Activated T-helper 1 cell treated with Interleukin-2 at 50 U/mL for 16 hours (primary cell): ENCODE measurements at places on chromosomes 2 and 18.

- no peak for DNase-seq
Observed at GRCh38 chr2:109403841-109404201, 209.9 kb downstream of the SEPTIN10 start.

DNA sequence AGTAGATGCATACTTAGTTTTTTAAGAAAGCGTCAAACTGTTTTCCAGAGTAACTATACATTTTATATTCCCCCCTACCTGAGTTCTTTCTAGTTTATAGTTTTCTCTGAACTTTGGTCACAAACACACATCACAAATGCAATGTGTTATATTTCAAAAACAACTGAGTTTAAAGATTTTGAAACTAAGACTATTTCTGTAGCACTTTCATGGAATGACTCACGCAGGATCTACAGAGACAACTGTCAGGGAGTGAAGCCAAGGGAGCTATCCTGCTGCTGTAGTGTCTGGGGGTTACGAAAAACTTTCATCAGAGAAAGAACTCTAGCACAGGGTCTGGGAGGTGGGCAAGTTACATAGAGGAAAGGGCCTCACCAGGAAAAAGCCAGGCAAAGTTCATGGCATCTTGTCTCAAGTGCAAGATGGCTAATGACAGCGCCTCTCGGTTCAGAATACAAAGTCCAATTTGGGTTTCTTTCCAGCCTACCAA lies 66.8 kb downstream of the UXS1 start:
- DNase-seq = no peak

- DNase-seq = no peak
Observed at GRCh38 chr2:220445429-220446105, 818.1 kb downstream of the SLC4A3 start.

DNA sequence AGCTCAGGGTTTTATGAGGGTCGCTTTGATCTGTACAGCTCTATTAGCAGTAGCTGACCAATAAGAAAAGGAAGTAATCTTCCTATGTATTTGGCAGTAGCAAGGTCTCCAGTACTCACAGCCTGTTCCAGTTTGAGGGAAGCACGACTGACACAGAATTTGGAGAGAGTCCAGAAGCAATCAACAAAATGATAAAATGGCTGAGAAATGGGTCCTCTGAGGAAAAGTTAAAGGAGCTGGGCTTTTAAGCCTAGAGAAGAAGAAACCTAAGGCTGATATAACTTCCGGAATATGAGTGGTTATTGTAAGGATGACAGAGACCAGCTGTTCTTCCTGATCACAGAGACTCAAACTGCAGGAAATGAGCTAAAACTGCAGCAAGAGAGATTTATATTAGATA lies 382.8 kb downstream of the GPD2 start:
- no peak for DNase-seq

DNA sequence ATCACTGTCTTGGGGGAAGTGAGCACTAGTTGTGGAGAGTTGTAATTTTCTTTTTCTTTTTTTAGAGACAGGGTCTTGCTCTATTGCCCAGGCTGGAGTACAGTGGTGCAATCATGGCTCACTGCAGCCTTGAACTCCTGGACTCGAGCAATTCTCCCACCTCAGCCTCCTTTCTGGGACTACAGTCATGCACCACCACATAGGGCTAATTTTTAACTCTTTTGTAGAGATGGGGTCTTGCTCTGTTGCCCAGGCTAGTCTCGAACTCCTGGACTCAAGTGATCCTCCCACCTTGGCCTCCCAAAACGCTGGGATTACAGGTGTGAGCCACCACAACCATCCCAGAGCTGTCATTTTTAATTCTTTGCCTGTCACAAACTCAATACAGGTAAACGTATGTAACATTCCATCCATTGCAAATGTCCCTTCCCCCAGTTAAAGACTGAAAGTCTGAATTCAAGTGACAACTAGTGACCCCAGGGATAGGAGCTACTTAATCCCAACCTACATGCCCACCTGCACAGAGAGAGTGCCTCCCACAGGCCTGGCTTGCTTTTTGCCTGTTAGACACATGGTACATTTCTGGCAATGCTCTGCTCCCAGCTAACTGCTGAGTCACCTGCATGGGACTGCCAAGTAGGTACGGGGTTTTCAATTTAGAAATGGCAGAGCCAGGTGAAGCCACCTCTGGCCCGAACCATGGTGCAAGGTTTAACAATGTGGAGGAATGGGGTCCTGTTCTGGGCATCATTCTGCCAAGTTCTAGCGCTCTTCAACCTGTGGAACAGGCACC lies 60.6 kb downstream of the CYB5A start:
- no peak for DNase-seq

GRCh38 chr2:30675758-30676157 lies 131.5 kb downstream of the CAPN13 start:
- DNase-seq = no peak

DNA sequence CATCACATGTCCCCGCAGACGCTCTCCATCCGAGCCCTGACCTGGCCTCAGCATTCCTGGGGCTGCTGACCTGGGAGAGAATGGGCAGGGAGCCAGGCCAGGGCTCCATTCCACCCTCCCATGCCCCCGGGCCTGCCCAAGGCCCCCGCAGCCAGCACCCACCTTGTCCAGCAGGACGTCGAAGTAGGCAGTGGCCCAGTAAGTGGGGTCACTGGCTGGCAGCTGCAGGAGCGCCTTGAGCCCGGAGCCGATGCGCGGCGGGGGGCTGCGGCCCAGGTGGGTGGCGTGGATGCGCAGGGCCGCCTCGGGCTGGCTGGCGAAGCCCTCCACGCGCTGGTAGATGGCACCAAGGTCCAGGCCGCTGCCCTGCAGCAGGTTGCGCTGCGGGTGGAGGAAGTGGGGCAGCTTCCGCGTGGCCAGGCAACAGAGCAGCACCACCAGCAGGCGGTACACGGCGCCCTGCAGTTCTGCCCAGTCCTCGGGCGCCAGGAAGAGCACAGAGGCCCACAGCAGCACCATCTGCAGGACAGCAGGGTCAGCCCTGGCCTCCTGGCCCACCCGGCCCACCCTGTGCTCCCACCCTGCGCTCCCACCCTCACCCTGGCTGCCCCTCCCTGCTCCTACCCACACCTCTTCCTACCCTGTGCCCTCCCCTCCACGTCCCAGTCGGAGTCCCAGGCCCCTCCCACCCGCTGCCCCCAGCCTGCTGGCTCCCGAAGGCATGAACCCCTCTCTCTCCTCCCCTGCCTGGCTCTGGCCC lies 7.6 kb downstream of the MAB21L4 start:
- DNase-seq = no peak

GRCh38 chr2:139411236-139411635 lies 631.0 kb upstream of the NXPH2 start:
- no peak for DNase-seq

- DNase-seq = no peak
Observed at GRCh38 chr18:58604311-58604710, 24.6 kb downstream of the ALPK2 start.

DNA sequence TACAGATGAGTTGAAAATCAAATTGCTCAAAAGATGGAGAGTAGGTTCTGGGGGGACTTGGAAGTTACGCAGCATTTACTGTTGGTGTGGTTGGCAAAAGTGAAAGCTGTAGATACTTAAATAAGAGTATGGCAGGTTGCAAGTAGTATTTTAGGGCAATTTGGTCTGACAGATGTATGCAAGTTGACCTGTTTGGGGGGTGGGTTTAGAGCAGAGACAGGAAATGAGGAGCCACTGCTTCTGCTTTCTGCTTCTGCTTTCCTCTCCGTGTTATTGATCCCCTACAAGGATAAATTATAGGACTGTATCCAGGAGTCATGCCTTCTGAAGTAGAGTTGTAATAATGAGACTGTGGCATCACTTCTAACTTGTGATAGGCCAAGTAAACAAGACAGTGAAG lies 71.2 kb downstream of the EPAS1 start:
- DNase-seq = no peak

GRCh38 chr2:69177785-69178636 lies 165.0 kb downstream of the ANTXR1 start:
- no peak for DNase-seq

DNA sequence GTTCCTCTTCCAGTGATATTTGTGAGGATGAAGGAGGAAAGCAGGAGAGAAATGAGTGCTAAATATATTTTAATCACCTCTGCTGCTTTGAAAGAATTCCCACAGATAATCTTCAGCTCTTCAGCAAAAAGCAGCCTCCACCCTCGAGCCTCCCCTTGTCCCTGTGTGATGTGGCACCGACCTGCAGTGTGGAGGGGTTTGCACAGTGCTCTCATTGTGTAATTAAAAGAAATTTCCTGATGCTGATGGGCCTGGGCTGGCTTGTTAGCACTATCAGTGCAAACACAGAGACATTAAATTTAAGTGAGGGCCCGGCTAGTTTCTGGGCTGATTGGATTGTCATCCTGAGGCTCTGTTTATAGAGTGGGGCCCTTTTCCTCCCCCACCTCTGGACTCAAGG lies 53.4 kb downstream of the KIF5C start:
- no peak for DNase-seq

DNA sequence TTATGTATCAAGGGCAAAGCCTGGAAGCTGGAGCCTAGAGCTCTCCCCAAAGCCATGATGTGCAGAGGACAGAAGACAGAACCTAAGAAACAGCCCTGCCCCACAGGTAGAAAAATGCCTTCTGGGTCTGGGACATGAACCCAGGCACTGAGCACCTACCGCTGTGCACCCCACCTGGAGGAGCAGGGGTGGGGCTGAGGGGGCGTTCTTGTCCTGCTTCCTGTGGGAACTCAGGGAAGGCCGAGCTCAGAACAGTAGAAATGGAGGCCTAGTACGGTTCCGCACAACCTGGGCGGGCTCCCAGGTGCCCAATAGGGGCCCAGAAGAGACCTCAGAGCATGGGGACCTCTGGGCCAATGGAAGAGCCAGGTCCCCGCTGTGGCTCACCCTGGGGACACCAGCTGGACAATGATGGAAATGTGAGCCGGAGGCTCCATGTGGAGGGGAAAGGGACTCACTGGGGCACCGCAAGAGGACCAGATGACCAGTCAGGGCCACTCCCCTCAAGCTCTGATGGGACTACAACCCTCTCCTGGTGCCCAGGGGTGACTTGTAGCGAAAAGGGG lies 3.2 kb downstream of the CRACDL start:
- no peak for DNase-seq

- DNase-seq = no peak
Observed at GRCh38 chr2:218812096-218812815, 19.3 kb downstream of the PRKAG3 start.

- no peak for DNase-seq
Observed at GRCh38 chr2:227464361-227464760, 7.6 kb upstream of the AGFG1 start.

DNA sequence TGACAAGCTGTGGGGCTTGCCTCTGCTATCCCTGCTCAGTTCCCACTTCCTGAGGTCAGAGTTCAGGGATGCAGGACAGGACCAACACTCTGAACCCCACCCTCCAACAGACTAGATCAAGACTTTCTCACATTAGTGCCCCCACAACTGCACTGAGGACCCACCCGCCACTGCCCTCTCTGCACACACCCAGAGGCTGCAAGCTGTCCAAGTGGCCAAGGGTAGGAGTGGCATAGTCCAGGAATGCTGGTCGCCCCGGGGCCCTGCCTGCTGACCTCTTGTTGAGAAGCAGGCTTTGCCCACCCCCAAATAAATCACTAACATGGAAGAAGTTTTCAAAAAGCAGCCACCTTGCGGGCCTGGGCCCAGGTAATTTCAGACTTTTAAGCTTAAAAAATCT lies 5.5 kb upstream of the KIF1A start:
- no peak for DNase-seq

DNA sequence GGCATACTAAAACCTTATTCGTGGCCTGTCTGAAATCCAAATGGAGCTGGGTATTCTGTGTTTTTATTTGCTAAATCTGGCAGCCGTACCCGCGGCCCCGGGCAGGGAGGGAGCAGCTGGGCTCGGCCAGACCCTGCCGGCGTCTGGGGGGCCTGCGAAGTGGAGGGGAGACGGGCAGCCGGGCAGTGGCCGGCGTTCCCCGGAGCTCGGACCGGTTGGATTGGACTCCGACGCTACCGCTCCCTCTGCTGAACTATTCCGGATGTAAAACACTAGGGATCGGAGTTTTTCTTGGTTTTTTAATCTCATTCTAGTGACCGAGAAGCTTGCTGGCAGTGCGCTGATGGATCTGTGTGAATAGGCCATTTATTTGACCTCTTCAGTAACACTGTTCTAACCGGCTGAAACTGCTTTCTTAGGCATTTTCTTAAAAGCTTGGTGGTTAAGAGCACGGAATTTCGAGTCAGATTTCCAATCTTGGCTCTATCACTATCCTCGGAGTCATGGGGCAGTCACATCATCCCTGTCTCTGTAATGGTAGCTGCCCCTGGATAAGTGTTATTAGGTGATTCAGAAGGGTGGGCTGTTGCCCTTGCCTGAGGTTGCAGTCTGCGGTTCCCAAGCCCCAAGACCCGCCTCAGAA lies 694 bp downstream of the UNC50 start:
- DNase-seq = no peak

GRCh38 chr2:192126426-192126825 lies 68.3 kb downstream of the TMEFF2 start:
- DNase-seq = no peak

DNA sequence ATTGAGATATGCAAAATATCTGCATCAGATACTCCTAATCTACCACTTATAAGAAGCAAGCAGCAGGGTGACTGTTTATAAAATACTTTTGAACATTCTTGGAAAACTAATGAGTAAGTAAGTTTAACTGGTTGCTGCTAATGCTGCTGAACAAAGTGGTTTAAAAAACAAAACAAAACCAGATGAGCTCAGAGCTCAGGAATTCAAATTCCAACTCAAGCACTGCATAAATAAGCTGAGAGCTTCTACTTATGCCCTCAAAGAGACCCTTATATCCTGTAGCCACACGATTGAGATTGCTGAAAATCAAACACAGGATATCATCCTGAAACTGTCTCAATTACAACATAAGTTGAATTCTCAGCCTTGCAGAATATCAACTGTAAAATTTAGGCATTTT lies 62.3 kb upstream of the NYAP2 start:
- DNase-seq = no peak

- no peak for DNase-seq
Observed at GRCh38 chr18:11392292-11392691, 217.1 kb upstream of the SLC35G4 start.

DNA sequence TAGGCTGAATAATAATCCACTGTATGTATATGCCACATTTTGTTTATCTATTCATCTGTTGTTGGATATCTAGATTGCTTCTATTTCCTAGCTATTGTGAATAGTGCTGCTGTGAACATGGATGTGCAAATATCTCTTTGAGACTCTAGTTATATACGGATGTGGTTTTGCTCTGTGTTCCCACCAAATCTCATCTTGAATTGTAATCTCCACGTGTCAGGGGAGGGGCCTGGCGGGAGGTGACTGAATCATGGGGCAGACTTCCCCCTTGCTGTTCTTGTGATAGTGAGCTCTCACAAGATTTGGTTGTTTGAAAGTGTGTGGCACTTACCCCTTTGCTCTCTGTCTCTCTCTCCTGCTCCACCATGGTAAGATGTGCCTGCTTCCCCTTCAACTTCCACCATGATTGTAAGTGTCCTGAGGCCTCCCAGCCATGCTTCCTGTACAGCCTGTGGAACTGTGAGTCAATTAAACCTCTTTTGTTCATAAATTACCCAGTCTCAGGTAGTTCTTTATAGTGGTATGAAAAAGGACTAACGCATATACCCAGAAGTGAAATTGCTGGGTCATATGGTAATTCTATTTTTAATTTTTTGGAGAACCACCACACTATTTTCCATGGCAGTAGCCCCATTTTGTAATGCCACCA lies 86.1 kb upstream of the UPP2 start:
- no peak for DNase-seq

- no peak for DNase-seq
Observed at GRCh38 chr2:217475101-217475500, 527.7 kb downstream of the TNS1 start.

GRCh38 chr18:78293540-78293939 lies 686.1 kb upstream of the SALL3 start:
- DNase-seq = no peak

GRCh38 chr2:71458413-71459083 lies 5.2 kb downstream of the DYSF start:
- DNase-seq = no peak
